Stimulated activated CD8-positive, alpha-beta memory T cell treated with anti-CD3 and anti-CD28 coated beads, Interleukin-12 subunit alpha, Interleukin-12 subunit beta, amount 100 ng/mL, for 4 hours (primary cell): ENCODE measurements at places on chromosomes 11 and 22.

DNA sequence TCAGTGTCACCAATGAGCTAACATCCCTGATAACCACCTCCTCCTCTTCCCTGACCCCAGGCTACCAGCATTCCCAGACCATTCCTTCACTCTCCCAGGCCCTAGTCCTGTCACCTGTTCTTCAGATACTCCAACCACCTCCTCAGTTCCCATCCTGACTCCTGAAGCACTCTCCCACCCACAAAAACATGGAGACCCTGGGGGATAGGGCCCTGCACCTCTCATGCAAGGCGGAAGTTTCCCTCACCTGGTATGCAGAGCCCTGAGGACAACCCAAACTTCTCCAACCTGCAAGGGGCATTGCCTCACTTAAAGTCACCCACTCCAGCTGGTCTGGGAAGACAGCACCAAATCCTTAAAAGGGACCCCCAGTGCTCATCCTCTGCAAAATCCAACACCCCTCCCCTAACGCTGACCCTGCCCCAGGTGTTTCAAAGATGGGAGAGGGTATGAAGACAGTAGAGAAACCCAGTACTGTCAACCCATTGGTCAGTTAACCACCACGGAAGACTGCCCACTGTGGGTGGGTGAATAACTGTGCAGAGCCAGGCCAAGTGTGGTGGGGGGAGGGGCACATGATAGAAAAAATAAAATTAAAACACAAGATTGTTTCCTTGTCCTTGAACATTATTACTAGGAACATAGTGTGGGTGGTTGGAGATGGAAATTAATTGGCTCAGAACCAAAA is 1.4 kb downstream of the TNKS1BP1 start:
- DNase-seq, result no peak

GRCh38 chr22:46079861-46080821 is 70.2 kb upstream of the PPARA start:
- DNase-seq, result no peak

DNA sequence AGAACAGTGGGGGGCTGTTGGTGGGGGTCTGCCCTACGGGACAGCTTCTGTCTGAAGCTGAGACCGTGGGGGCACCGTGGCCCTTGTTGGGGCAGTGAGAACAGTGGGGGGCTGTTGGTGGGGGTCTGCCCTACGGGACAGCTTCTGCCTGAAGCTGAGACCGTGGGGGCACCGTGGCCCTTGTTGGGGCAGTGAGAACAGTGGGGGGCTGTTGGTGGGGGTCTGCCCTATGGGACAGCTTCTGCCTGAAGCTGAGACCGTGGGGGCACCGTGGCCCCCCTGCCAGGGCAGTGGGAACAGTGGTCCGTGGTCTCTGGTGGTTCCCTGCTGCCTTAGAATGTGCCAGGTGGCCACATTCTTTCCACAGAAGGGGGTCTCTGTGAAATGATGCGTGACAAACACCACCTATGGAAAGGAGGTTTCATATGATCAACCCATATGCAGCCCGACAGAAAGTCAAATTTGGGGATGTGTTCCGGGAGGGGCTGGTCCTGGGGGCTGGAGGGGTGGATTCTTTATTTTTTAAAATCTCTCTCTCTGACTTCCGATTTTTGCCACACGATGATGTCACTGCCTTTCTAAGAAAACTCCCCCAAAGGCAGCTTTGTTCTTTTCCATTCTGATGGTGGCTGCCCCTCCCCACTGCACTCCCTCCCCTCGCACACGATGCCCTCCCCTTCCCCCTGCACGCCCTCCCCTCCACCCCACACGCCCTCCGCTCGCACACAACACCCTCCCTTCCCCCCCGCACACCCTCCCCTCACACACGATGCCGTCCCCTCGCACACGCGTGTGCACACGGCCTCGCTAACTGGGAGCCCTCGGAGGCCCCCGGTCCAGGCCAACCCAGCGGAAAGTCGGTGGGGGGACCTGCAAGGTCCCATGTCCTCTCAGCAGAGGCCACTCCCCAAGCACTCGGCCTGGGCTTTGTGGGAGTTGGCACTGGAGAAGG is 1186.5 kb downstream of the BRD1 start:
- no peak for DNase-seq

DNA sequence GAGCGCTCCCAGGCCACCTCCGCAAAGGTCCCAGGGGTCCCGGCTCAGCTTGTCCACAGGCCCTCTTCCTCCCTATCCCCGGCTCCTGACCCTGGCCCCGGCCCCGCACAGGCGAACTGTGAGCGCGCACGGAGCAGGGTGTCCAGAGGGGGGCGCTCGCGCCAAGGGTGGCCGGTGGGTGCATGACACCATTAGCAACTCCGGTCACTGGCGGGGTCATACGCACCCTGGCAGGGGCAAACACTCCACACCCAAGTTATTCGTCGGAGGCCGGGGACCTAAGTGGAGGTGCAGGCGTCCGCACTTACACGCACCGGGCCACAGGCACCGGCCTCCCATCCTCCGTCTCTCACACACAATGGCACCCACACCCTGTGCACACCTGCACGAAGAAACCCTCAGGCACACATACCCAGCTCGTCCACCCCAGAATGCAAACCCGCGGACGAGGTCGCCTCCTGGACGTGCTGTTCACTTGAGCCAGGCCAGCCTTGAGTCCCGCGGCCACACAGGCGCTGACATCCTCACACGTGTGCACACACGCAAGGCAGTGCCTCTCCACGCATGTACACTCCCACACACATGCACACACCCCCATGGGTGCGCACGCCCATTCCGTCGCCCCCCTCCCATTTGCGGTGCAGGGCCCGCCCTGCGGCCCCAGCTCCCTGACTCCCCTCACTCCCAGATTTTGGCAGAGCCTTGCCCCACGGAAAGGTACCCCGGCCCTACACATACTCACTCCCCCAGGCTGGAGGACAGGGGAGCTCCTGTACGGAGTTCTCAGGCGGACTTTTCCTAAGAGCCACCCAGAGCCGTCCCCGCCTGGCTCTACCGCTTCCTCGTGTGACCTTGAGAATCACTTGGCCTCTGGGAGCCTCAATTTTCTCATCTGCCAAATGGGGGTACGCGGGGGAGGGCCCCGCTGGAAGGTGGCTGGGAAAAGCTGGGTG is at the start of gene RASGRP2:
TSS of gene RASGRP2 (minus strand) at position 552 of the 953 bp plus-strand sequence. CDS start 1,276 bp downstream, outside the sequence.
- peak; percentile 67 for DNase-seq

GRCh38 chr11:115585361-115586024 is 81.3 kb upstream of the CADM1 start:
- no peak for DNase-seq
